ENCODE measurements at places on chromosomes 3 and 15.
A peak's percentile ranks its signal among the peaks of the same experiment; 100 is the strongest.

GRCh38 chr3:12472000-12472610 is 12.2 kb upstream of the TSEN2 start:
- DNase-seq, result no peak

DNA sequence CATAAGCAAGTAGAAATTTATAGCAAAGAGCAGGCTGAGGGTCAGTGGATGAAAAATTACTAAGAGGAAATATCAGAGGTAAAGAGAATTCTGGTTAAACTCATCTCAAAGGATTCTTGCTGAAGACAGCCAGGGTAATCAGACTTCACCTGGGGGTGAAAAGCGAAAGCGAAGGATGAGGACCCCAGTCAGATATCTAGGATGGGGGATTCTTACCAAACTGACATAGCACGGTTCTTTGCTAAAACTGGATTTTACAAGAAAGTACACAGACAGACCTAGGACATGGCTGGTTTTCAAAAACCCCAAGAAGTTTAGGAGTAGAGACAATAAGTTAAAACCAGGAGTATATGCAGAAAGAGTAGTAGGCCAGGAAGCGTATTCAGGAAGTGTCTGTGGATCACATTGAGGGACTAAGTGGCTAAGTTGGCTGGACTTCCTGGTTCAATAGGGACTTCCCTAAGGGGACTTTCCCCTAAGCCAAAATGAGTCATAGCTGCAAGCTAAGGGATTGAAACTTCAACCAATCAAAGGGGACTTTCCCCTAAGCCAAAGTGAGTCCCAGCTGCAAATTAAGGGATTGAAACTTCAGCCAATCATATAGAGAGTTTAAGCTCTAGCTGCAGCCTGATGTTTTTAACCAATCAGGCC is 2.4 kb upstream of the CFAP91 start:
- peak; percentile 67 for DNase-seq

DNA sequence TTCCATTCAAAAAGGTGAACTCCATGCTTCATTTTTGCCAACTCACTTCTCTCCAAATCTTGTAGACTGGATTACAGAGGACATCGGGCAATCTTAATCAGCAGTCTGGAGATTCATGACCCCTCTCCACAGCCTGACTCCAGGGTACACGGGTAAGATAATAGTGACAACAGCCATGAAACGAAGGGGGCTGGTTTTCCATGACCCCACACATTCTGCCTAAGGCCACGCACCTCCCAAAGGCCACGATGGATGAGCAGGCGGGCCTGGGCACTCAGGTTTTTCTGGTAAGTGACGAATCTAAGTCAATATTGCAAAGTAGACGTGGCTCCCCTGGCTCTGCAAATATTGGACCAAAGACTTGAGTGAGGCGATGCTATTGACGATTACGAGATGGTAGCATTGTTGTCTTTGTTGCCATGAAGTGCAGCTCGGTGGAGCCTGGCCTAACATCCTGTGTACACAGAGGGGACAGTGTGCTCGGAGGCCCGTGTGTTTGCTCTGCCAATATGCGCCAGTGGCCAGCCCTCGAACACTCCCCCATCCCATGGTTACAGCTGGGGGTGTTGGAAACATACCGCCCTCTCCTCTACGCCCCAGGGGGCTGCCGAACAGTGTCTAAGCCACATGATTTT is 119.1 kb downstream of the OPA1 start:
- no peak for DNase-seq

DNA sequence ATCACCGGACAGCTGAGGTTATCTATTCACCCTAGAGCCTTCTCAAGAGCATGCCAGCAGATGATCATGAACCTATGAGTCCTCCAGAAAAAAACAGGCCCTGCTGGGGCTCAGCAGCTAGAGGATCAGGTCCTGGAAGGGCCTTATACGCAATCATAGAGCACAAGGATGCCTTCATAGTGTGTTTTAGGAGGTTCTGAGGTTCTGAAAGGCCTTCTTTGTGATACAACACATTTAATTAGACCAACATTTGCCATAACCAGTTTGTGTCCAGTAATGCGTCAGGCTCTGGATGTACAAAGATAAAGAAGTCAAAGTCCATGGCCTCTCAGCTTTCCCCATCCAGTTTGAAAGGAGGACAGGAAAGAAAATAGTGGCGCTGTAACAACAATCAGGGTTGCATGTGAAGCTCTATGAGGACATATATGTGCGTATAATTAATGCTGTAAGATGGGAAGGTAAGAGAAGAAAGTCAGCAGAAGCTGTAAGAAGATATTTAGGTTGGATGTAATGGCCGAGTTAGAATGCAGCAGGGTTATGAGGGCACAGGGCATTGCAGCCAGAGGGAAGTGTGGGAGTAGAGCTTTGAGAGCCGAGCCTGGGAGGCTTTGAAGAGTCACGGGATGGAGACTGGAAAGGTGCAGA is 302.6 kb upstream of the TBL1XR1 start:
- no peak for DNase-seq

DNA sequence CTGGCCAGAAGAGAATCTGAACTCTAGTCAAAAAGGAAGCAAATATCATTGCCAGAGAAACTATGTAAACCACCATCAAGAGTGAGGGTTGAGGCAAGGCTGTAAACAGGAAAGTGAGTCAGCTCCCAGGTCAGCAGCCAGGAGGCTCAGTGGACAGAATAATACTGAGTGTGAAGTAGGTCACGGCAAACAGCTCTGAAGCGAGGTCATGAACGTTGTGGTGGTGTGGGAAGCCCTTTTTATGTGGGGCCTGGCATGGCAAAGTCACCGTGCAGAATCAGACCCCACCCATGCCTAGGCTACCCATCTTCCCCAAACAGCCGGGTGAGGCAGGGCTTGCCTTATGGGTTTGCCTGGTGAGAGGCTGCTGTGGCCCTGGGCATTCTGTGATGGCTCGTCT is 43.9 kb downstream of the THBS1 start:
- peak; percentile 98 for DNase-seq

- no peak for DNase-seq
Measured at GRCh38 chr3:36305929-36306520, 74.3 kb upstream of the STAC start.

- DNase-seq, result peak; percentile 84
Measured at GRCh38 chr15:75891895-75892294, 11.8 kb upstream of the FBXO22 start.

DNA sequence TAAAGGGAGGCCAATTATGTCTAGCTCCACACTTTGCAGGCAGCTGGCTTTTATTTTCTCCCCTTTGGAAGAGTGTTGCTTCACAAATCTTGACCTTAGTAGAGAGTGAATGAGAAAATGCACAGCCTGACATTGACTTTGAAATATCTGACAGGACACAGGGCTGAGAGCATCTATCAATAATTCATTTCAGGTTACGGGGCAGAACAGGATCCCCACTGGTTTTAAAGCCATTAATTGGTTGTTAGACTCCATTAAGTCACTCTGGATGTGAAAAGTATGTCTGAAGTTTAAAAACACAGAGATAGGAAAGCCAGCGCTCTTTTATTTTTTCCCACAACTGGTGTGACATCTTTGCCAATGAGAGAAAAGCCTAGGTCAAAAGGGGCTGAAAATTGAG is 251.9 kb upstream of the TMC3 start:
- no peak for DNase-seq

- DNase-seq, result no peak
Measured at GRCh38 chr15:48049736-48050135, 71.1 kb upstream of the SLC24A5 start.

DNA sequence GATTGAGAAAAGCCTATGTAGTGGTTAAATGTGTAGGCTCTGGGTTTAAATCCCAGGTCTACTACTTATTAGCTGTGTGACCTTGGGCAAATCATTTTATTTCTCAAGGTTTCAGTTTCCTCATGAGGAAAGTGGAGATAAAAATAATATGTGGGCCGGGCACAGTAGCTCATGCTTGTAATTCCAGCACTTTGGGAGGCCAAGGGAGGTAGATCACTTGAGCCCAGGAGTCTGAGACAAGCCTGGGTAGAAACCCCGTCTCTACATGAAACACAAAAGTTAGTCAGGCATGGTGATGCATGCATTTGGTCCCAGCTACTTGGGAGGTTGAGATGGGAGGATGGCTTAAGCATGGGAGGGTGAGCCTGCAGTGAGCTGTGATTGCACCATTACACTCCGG is 8.4 kb downstream of the SEMA5B start:
- no peak for DNase-seq

DNA sequence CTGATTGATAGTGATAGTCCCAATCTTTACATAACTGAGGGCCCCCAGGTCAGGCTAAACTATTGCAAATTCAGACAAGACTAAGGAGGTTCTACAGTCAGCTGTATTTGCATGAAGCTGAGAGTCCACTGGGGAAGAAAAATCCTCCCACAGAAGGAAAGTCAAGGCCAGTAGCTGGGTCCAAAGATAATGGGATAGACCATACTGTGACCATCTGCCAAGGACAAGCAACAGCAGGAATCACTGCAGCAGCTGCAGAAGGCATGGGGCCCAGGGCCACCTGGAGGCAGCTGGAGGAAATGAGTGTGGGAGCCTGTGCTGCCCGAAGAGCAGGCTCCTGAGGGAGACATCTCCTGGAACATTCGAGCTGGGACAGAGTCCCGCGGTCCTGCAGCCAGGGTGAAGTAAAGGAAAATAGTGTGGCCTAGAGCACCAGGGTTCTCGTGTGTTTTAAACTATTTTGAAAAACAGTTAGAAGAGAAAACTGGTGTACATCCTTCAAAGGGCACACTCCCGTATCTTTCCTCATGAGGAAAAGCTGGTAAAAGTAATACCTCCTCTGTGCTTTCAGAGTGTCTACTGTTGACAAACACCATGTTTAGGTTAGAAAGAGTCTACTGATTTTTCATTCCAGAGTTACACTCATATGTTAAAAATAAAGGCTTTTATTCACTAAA is 13.2 kb upstream of the TMEM212 start:
- DNase-seq, result peak; percentile 93

DNA sequence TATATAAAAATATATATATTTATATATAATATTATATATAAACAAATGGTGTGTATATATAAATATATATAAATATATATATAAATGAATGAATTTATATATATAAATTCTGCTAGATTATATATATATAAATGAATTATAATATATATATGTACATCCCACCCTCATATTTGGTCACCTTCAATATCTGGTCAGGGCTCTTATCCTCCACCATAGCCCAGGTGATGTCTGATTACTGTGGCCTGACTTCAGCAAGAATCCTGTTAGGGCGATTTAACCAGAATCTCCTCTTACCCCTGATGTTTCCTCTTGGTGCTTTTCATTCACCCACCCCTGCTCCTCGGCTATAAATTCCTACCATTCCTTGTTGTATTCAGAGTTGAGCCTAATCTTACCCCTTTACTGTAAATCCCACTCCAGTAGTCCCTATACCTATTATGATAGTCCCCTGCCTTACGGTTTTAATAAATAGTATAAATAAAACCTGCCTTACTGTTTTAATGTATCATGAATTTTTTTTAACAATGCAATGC is 439.6 kb downstream of the PLOD2 start:
- DNase-seq, result no peak

- no peak for DNase-seq
Measured at GRCh38 chr3:175070946-175071345, 211.8 kb downstream of the NAALADL2 start.

- DNase-seq, result no peak
Measured at GRCh38 chr3:3919316-3919715, 120.1 kb downstream of the LRRN1 start.

GRCh38 chr3:171883257-171883892 is 40.2 kb downstream of the TMEM212 start:
- DNase-seq, result no peak

DNA sequence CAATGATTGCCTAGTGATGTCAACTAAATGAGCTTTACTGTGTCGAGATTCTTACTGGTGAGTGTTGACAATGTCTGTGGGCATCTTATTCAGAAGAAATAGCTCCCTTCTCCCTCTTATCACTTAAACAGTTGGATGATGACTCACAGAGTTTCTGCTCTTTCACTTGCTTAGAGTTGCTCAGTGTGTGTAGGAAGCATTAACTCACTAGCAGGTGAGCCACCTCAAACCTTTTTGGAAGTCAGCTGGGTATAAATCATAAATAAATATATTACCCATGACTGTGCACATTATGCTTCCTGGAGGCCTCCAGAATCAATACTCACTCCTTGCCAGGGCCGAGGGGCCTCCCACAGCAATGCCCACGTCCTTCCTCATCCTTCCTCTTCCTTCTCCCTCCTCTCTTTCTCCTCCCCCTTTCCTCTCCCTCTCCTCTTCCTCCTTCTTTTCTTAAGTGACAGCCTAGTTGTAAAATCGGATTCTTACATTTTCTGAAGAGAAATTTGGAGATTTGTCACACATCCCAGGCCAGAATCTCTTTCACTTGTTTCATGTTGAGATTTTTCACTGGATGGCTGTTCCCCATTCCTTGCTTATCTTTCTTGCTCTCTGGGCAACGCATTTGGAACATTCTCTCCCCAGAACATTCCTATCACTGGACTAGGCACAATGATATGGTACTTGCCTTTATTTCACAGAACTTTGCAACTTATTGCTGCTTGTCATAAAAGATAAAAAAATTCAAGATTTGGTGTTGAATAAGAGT is 17.5 kb downstream of the SHC4 start:
- DNase-seq, result peak; percentile 35

GRCh38 chr3:125023833-125024555 is 31.8 kb downstream of the HEG1 start:
- peak; percentile 72 for DNase-seq

DNA sequence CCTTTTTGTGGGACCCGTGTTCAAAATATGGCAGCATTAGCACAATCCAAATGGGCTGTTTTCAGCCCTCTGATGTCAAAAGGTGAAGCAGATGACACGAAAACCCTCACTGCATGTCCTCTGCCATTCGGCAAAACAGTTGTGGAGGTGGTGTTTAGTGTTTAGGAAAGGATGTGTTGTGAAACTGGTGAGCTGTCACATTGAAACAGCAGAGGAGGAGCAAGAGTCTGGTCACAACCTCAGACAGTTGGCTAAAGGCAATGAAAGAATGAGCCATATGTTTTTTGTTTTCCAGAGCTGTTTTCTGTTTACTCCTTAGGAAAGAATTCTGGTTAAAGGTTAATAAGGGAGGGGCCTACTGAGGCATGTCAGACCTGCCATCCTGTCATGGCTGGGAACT is 140.7 kb downstream of the VPS8 start:
- DNase-seq, result no peak

GRCh38 chr3:135500034-135500433 is 465.5 kb upstream of the PPP2R3A start:
- no peak for DNase-seq

GRCh38 chr15:98375513-98376340 is 272.6 kb upstream of the IGF1R start:
- DNase-seq, result no peak

GRCh38 chr3:11662392-11662990 is 18.8 kb upstream of the VGLL4 start:
- peak; percentile 48 for DNase-seq

- DNase-seq, result no peak
Measured at GRCh38 chr15:68285259-68285980, 7.9 kb downstream of the FEM1B start.

DNA sequence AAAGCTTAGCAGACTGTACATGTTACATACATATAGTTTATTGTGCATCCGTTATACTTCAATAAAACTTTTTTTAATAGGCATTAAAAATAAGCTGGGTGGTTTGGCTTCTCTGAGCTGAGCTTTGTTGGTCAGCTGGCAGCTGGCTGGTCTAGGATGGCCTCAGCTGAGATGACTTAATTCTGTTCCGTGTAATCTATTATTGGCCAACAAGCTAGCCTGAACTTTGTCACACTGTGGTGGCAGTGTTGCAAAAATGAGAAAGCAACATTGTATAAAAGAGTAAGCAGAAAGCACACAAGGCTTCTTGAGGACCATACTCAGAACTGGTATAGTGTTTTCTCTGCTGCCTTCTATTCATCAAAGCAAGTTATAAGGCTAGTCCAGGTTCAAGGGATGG is 45.2 kb downstream of the CGGBP1 start:
- no peak for DNase-seq
